ENCODE measurements at places on chromosomes 6 and 20.

DNA sequence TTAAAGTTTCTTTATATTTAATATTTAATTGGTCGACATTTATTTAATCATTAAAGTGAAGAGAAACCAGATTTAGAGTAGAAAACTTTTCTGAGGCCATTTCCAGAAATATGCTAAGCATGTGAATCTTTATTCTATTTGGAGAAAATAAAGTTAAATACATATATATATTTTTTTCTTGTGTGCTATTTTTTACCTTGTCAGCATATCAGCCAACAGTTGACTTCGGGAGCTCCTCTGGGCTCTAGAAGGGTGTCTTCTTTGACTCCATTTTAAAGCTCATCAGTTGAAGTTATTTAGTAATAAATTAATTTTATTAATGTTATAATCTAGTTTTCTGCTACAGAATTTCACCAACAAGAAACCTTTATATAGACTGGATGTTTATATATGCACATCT, 73.1 kb downstream of the SH3BGRL2 start:
- no peak for DNase-seq

DNA sequence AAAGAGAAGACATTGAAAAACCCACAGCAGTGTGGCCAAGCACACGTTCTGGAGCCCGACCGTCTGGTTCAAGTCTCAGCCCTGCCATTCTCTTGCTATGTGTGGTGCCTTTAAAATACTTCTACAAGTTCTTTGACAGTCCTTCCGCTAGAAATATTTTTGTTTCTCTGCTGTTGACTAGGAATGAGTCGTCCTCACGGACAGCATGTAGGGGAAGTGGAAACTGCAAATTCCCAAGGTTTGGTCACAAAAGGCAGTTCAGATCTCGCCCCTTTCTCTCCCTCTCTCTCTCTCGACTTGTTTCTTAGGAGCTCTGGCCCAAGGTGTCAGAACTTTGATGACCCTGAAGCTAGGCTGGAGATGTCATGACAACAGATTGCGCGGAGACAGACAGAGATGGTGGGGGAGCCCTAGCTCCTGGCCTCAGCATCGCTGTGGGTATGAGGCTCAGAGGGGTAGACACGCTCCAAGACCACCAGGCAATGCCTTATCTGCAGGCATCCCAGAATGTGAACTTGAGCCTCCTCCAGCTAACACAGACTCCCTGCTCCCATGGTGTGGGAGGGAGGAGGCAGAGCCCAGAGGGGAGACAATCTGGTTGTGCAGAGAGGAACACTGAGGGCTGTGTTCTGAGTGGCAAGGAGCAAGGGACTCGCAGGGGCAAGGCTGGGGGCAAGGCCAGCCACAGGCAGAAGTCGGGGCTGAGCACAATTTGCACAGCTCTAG, 368.9 kb upstream of the SULF2 start:
- no peak for DNase-seq

- no peak for DNase-seq
These were observed 44.1 kb downstream of the DUSP22 start for GRCh38 chr6:336159-337114.

- no peak for DNase-seq
These were observed 1094.4 kb upstream of the MAP3K7 start for GRCh38 chr6:91681296-91681695.

DNA sequence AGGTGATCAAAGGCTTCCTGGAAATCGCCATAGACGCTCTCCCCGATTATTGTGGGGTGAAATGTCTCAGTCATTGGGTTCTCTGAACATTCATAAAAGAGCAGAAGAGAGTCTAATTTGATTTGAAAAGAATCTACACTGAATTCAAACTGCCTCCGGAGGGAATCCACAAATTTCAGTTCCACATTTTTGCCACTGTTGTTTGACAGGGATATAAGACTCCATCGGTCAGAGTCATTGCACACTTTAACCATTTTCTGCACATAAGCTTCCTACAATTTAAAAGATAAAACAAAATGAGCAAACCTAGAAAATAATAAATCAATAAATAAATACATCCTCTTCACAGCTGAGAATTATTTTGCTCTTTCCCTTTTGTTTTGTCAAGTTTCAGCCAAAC, 2.3 kb downstream of the TENT5A start:
- no peak for DNase-seq

GRCh38 chr6:79737172-79737571, 106.0 kb downstream of the SH3BGRL2 start:
- no peak for DNase-seq

DNA sequence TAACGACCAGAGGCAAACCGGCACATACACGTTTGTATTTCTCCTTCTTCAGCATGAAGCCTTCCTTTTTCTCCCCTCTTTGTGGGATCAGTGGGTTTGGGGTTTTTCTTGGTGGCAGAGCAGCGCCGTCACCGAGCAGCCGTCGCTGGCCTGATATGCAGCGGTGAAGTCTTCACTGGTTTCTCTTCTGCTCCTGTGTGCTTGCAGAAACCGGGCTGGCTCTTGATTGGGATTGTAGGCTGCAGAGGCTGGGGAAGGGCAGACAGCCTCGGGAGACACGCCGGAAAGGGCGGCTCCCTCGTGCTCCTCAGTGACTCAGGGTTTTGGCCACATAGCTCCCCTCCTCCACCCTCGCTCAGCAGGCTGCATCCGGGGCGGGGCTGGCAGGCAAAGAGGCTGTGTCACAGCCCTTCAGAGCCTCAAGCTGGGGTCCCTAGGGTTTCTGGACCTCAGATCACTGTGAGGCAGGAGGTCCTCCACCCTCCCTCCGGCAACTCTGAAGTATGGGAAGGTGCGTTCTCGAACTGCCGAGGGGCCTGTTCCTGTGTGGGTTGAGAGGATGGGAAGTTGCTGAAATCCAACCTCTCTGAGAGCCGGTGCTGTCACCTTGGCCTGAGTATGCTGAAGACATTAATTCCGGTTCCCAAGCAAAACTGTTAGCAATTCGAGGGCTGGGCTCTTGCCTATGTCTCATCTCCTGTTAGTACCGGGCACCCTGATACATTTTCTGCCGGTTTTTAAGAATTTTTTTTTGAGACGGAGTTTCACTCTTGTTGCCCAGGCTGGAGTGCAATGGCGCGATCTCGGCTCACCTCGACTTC, 24.2 kb downstream of the NQO2 start:
- DNase-seq = peak; percentile 76

GRCh38 chr20:11056414-11056813, 382.6 kb upstream of the JAG1 start:
- DNase-seq = no peak

- DNase-seq = no peak
These were observed 116.6 kb downstream of the QKI start for GRCh38 chr6:163531122-163531521.

DNA sequence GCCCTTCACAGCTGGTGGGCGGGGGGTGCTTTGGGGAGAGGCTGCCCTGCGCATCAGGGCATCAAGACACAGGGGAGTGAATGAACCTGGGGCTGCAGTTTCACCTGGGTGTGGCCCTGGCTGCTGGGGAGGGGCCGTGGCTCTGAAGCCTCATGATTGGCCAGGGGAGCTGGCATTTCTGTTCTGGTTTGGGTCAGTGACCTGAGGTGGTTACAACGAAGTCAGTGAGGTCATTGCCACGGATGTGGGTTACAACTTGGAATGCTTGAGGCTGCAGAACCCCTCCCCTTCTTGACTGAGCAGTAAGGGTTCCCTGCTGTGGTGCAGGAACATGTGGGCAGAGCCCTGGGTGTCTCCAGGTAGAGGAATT, 3.0 kb downstream of the TCEA2 start:
- no peak for DNase-seq

DNA sequence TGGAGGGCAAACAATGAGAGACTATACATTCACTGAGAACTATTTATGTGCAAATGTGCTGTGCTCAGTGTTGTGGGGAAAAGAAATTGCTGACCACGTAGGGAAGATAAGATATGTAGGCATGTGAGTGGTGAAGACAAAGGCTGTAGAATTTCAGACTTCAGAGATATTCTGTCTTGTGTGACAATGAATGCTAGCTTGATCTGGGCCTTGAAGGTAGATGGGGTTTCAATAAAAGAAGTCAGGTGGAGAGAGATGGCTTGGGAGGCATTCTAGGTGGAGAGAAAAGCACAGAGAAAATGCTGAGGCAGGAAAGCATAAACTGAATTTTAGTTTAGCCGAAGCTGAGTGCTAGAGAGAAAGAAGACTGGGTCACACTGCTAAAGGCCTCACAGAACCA, 56.8 kb upstream of the EEF1A1 start:
- DNase-seq = no peak

DNA sequence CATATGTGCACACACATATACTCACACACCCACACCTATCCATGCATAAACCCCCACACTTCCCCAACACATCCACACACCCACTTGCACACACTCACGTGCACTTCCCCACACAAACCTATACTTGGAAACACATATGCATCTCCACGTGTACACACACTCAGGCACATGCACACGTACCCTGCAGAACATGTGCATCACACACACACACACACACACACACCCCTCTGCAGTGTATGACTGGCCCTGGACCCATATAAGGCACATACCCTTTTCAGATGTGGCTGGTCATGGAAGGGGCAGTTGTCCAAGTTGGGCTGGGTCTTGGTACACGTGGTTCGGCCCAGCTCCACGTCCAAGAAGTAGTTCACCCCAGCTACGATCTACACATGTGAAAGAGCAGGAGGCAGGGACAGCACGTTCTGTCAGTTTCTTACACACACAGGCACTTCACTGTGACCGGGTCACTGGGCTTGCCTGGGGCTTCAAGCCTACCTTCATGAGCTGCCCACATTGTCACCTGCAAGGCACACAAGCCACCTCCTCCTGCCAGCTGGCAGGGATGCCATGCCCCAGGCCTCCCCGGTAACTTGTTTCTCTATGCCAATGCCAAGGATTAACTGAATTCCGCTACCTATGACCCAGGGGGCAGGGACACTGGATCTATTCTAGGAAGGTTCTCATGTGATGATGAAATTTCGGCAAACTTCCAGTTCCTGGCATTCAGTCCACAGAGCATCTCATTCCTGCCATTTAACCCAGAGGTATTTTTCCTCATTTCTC, 2.6 kb downstream of the CST3 start:
- DNase-seq = no peak

- no peak for DNase-seq
These were observed 80.6 kb upstream of the PROKR2 start for GRCh38 chr20:5397393-5397792.

GRCh38 chr20:33079259-33079658, at the start of gene BPIFB4:
Gene BPIFB4, plus strand, starts transcription at chr20:33079643. Its CDS starts 1,884 bp downstream, at chr20:33081527.
- DNase-seq = no peak

GRCh38 chr20:33250666-33251065, 14.9 kb downstream of the BPIFA1 start:
- no peak for DNase-seq

- DNase-seq = no peak
These were observed 133.1 kb upstream of the PTPRT start for GRCh38 chr20:43322851-43323250.

DNA sequence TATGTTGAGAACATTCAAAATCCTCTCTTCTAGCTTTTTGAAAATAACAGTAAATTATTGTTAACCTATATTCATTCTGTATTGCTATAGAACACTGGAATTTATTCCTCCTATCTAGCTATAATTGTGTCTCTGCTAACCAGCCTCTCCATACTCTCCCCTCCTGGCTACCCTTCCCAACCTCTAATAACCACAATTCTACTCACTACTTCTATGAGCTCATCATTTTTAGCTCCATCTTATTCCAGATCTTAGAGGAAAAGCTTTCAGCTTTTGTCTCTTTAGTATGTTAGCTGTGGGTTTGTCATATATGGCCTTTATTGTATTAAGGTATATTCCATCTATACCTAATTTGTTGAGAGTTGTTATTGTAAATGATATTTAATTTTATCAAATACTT, 108.8 kb downstream of the AIG1 start:
- DNase-seq = no peak

GRCh38 chr6:150099953-150100352, 31.0 kb upstream of the ULBP3 start:
- no peak for DNase-seq

DNA sequence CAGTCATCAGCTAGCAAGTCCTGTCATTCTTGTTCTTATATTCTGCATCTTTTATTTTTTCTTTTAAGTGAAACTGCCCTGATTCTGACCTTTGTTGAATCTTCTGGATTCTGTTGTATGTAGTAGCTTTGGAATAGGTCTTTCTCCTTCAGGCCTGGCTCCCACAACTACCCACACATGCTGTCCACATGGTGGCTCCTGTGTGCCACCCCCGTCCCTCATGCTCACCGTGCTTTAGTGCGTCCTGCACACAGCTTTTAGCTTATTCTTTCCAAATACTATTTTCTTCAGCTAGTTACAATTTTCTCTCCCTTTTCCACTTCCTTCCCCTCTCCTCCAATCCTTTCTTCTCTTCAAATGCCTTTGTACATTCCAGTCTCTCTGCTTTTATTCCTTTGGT, 61.8 kb downstream of the CTNNBL1 start:
- DNase-seq = no peak

GRCh38 chr6:36697481-36697903, at the start of gene RAB44:
Gene RAB44, plus strand, starts transcription at chr6:36697826. Its CDS starts 6,410 bp downstream, at chr6:36704236.
- no peak for DNase-seq

DNA sequence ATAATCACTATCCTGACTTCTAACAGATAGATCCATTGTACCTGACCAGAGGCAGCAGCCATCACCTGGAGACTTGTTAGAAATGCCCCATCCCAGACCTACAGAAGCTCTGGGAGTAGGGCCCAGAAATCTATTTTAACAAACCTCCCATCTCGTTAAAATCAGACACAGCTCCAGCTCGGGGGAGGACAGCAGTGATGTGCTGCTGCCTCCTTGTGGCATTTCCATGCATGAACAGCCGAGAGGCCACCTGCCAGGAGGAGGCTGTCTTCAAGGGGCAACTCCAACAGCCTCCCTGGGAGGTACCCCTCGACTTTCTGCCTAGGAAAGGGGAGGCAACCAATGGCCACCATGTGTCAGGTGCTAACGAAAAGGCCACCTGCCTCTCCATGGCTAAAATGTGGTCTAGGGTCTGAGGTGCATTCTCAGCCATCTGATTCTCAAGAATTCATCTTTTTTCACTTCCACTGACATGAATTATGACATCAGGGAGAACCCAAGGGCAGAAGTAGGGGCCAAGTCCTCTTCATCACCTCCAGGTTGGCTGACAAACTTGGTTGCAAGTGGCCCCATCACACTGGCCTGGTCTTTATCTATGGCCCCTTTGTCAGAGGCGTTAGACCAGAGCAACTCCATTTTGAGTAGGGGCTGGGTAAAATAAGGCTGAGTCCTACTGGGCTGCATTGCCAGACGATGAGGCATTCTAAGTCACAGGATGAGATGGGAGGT, 12.2 kb upstream of the KCNK15 start:
- DNase-seq = peak; percentile 19

DNA sequence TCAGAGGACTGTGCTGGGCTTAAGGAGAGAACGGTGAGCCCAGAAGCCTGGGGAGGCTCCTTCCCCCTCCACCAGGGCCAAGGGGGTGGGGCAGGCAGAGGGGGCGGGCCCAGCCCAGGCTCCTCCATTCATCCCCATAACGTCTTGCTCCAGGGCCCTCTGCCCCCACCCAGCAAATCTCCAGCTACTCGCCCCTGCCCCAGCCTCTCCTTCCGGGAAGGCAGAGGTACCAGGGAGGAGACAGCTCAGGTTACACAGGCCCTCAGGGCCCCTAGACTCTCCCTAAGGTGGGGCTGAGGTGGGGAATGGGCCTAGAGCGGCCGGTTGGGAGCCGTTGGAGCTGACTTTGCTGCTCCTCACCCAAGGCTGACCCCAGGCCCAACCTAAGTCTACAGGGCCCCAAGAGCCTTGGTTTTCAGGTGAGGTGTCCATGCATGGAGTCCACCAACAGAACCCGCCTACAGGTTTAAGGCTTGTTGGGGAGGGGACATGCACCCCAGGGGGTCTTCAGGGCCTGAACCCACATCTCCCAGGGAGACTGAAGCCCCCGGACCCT, 1.2 kb downstream of the LAMA5 start:
- DNase-seq = no peak
